Activated naive CD8-positive, alpha-beta T cell treated with anti-CD3 and anti-CD28 coated beads for 36 hours (primary cell): ENCODE measurements at places on chromosomes 16 and 17. TPM values are rescaled to one million over a fixed set of nuclear protein-coding genes. Genes with fewer than 3 reads are reported as not detected.

Gene CSH1
- not detected for total RNA-seq

Gene KRTAP4-5
- not detected for total RNA-seq

Gene CDH1
- 0.16 TPM for total RNA-seq

Gene HBA2
- total RNA-seq: not detected

Gene MT1F
- 13.2 TPM for total RNA-seq

Gene MILR1
- total RNA-seq: 0.49 TPM

Gene SLFN14
- 0.10 TPM for total RNA-seq

- no peaks in the 10 kb centered on the region for H3K27me3 ChIP-seq
- DNase-seq: no peak
- H3K4me3 ChIP-seq: no peak overlapping the region
- no peak overlapping the region for H3K27ac ChIP-seq
- H3K36me3 ChIP-seq: no peaks in the 10 kb centered on the region
- H3K4me1 ChIP-seq: no peaks in the 10 kb centered on the region
These were observed 862 bp downstream of the ACSM1 start for GRCh38 chr16:20696618-20697017.

DNA sequence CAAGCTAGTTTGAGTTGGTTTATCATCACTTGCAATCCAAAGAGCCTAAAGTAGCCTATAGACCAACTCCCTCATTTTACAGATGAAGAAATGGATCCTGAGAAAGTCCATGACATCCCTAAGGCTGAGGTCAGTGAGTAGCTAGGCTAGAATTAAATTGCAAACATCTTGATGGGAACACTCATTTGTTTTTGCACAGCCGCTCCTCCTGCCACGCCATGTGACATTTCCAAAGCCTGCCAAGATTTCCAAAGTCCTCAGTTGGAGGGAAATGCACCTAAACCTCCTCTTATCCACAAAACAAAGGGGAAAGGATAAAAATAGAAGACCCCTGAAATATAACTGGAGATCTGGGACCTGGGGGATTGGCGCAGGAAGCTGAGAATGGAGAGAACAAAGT is 15.0 kb downstream of the TMEM92 start:
- H3K4me3 ChIP-seq: no peak overlapping the region
- H3K4me1 ChIP-seq: peaks cover 7% of the 10 kb centered on the region
- H3K27ac ChIP-seq: no peak overlapping the region
- DNase-seq: no peak
- H3K27me3 ChIP-seq: peaks cover 32% of the 10 kb centered on the region
- H3K36me3 ChIP-seq: no peaks in the 10 kb centered on the region

DNA sequence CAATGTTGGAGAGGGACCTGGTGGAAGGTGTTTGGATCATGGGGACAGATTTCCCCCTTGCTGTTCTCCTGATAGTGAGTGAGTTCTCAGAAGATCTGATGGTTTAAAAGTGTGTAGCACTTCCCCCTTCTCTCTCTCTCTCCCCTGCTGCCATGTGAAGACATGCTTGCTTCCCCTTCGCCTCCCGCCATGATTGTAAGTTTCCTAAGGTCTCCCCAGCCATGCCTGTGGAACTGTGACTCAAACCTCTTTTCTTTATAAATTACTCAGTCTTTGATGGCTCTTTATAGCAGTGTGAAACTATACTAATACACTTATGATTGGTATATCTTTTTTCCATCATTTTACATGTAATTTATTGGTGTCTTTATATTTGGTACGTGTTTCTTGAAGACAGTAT is 13.4 kb downstream of the ADGRG5 start:
- peaks cover 4% of the 10 kb centered on the region for H3K36me3 ChIP-seq
- no peak overlapping the region for H3K4me3 ChIP-seq
- peaks cover 15% of the 10 kb centered on the region for H3K4me1 ChIP-seq
- no peak overlapping the region for H3K27ac ChIP-seq
- DNase-seq: no peak

DNA sequence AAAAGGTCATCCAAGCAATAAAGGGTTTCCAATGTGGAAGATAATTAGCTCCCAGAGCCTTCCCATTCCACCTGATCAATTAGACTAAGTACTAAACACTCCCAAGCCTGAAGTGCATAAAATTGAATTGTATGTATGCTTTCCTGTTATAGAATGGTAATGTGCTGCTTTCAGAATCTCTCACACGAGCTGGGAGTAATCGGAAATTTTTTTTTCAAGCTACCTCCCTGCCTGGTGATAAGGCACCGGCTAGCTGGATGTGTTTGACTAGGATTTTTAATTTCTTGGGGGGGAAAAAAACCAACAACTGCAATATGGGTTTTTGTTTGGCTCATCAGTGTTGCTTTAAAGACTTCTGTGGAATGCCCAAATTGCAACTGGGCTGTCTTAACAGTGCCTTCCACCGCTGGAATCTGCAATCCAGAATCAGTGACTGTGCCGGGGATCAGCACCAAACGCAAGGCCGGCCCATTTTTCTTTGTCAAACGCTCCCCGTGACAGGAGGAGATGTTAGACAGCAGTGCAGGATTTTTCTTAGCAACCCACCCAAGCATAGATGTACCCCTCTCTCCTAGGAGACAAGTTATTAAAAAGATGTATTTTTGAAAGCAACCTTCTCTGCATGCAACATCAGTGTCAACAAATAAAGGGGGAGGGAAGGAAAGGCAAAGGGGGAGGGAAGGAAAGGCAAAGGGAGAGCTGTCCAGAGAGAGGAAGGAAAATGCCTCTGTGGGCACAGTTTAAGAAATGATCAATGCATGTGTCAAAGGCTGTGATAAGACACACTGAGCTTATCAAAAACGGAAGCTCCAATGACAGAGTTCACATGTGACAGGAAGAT is 387.2 kb downstream of the NPIPA8 start:
- H3K36me3 ChIP-seq: no peaks in the 10 kb centered on the region
- H3K27ac ChIP-seq: no peak overlapping the region
- peaks cover 3% of the 10 kb centered on the region for H3K4me1 ChIP-seq

DNA sequence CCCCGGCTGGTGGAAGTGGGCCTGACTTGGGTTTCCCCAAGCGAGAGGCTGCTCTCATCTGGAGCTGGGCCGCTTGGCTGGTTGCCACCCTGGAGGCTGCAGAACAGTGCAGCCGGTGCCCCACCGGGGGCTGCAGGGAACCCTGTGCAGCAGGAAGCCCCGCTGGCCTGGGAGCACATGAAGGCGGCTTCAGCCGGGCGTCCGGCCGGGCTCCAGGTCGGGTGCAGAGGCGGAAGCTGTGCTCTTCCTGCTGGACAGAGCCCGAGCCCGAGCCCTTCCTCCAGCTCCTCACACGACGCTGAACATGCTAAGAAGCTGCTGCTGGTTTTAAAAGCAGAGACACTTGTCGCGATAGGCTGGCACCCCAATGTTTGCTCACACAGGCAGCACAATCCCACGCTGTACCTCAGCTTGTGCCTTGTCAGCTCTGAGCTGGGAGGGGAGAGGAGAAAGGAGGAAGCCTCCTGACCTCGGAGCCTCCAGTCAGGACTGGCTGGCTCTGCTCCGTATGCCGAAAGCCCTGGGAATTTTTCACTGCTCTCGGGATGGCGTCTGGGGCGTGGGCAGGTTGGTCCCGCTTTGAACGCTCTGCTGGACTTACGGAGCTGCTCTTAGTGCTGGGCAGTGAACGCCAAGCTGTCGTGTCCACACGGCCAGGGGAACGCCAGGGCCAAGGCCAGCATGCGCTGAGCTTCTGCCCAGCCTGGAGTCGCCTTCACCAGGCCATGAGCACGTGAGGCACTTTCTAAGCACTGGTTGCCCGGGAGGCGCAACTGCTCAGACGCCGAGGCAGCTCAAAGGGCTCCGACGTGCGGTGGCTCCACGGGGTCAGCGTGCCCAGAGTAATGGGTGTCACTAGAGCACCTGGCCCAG is 8.8 kb downstream of the CDK5R1 start:
- H3K4me1 ChIP-seq: peaks cover 45% of the 10 kb centered on the region
- peak overlapping the region; percentile 7 for H3K4me3 ChIP-seq
- no peak for DNase-seq

DNA sequence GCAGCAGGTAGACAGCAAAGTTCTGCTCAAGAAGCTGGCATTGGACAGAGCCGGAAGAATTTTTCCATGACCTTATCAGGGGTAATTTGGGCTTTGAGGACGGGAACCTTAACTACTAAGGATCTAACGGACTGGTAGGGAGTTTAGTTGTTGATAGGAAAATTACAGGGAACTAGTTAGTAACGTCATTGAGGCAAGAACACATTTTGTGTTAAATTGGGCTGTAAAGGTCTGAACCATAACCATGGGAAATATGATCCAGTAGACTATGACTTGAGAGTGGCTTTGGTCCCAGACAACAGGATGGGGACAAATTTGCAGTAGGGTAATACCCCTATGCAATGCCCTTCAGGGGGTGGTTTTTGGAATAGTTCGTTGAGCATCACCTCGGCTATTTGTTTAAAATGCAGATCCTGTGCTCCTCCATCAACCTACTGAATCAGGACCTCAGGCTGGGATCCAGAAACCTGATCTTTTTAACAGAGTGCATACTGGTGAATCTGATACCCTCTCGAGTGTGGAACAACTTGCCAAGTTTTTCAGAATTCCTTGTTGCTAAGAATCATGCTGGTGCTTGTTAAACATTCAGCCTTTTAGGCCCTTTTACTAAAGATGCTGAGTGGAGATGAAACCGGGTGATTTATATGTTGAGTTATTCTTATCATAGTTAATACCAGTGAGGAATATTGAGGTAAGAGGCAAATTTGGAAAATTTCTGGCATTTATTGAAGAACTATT is 255.1 kb downstream of the MAP2K6 start:
- no peaks in the 10 kb centered on the region for H3K4me1 ChIP-seq
- no peak overlapping the region for H3K27ac ChIP-seq
- no peak for DNase-seq
- no peak overlapping the region for H3K4me3 ChIP-seq
- no peaks in the 10 kb centered on the region for H3K27me3 ChIP-seq

DNA sequence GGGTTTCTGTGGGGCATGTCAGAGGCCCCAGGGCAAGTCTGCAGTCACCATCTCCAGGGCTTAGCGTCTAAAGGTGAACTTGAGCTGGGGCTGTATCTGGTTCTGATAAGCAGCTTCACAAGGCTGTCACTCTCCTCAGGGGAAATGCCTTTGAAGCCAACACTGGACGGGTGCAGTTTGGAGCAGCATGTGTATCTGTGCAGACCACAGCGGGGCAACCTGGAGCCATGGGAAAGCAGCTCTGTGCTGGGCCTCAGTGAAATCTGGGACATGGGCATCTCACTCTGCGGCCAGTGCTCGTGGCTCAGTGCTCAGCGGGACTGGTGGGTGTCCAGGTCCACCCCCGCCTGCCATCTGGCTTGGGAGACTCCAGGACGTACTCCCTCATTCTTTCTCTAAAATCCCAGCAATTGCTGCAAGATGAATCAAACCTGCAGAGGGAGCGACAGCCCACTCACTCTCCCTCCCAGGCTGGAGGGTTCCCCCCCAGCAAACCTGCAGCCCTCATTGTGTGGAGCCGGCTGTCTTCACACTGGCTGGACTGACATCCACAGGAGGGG is 63.5 kb downstream of the PRMT7 start:
- H3K27ac ChIP-seq: no peak overlapping the region
- no peak for DNase-seq
- H3K27me3 ChIP-seq: peaks cover 15% of the 10 kb centered on the region

DNA sequence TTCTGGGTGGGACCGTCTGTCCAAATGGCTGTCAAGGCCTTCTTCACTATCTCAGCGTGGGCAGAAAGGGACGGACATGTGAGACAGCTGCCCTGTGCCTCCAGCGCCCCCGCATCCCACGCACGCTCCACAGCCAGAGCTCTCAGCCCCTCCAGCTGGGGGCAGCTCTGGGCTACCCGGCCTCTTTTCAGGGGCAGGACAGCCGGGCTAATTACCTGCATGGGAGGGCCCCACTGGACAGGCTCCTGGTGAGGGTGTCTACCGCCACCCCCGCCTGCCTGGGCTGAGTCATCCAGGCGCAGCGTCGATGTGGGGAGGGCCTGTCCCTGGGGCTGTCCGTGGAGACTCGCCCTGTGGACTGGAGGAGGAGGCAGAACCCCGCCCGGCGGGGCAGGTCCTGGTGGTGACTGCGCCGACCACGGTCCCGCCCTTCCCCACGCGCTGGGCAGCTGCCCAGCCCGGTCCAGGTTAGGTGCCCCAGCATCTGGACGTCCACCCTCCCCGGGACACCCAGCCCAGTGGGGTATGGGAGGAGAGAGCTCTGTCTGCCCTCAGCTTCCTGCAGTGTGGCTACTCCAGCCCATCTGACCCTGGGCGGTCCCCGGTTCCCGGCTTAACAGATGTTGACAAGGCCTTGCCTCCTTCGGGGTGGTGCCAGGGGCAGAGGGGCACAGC is 5.9 kb upstream of the METRNL start:
- H3K36me3 ChIP-seq: no peaks in the 10 kb centered on the region
- no peak overlapping the region for H3K27ac ChIP-seq
- H3K4me1 ChIP-seq: peaks cover 22% of the 10 kb centered on the region
- no peak for DNase-seq
- peaks cover 8% of the 10 kb centered on the region for H3K27me3 ChIP-seq

GRCh38 chr17:76872221-76872873 is 4.1 kb downstream of the MGAT5B start:
- peaks cover 7% of the 10 kb centered on the region for H3K4me1 ChIP-seq
- H3K27me3 ChIP-seq: peaks cover 26% of the 10 kb centered on the region
- no peak overlapping the region for H3K27ac ChIP-seq
- peaks cover 3% of the 10 kb centered on the region for H3K36me3 ChIP-seq
- DNase-seq: no peak
